ENCODE measurements at places on chromosomes 16 and 17.
A peak's percentile ranks its signal among the peaks of the same experiment; 100 is the strongest.

DNA sequence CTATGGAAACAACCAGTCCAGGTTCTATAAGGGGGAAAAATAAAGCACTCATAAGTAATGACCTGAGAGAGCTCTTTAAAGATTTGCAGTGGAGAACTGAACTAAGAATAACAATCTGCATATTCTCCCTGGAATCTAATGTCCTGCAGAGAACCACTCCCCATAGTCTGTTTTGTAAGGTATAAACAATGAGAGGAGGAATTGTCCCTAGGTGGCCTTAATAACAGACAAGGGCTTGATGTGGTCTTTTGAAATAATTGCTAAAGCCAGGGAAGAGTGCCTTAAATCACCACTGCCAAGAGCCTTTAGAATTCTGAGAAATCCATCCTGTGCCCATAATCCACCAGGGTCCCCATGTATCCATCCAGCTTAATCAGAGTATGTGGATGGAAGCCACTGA is 106.3 kb downstream of the CDH11 start:
- DNase-seq, result no peak

- DNase-seq, result no peak
These were observed 36.9 kb downstream of the UBN1 start for GRCh38 chr16:4884209-4884608.

GRCh38 chr17:40564883-40565768 is at the start of gene CCR7:
CCR7 (minus strand) TSS chr17:40565472; CDS start chr17:40565409, 63 bp downstream.
- peak; percentile 85 for DNase-seq

- no peak for DNase-seq
These were observed 2.7 kb downstream of the TOM1L1 start for GRCh38 chr17:54903375-54903774.
